HL-60 (cell line): ENCODE measurements at places on chromosomes 1 and 21.

DNA sequence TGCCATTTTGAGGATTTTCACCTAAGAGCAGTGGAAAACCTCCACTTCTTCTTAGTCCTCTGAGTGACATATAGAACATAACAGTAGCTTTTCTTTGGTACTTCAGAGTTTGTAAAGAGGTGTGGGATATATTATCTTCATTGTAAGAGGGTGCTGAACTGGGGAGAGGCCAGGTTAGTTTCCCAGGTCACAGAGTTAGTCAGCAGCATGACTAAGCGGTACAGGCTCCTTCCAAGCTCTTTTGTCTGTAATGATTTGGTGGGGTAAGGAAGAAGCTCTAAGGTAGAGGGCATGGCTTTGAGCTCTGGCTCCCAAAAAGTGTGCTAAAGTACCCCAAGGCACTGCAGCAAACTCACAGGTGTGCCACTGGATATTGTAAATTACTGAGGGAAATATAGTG, 325.0 kb upstream of the PLXNA2 start:
- DNase-seq = no peak

GRCh38 chr1:107824946-107825345, 140.0 kb downstream of the VAV3 start:
- no peak for DNase-seq

DNA sequence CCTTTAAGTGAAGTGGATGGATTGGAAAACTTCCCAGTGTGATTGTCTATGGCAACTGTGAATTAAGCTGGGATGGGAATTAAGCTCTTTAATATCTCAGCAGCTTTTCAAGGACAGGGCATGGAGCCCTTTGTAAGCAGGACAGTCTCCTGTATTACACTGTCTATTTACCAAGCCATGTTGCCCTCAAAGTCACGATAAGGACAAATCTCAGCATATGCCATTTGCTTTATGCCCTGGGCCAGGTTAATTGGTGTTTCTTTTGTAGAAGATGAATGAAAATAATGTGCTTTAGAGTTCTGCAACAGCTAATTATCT, 17.6 kb downstream of the UTP25 start:
- no peak for DNase-seq

DNA sequence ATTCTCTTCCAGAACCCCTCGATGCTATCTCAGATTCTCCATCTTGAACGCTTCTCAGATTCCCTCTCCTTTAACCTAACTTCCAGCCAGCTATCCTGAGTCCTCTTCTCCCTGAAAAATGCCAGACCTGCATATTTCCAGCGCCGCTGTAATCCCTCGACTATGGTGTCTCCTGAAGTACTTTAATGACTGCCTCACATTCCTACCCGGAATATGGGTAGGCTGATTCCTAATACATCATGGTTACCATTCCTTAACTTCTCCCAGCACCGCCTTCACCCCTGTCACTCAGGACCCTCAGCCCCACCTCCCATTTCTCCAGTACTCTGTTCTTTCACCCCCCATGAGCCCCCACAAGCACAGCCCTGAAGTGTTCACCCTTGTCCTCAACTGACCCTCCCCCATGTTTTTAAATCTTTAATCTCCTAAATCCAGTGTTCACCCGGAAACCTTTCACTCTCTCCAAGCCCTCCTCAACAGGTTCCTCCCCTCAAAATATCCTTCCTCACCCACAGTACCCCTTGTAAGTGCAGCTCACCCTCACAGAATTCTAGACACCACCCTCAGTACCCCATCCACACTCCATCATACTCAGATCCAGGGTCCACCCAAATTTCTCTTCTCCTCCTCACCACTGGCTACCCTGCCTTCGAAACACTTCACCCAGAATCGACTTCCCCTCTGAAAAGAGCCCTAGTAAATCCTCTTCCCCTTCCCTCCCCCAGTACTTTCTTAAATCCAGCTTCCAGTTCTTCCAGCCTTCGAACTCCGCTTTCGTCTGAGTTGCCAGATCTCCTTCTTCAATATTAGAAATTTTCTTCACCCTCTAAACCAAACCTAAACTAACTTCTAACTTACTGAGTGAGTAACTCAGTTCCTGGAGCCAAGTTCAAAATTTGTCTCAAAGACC, 922 bp downstream of the CPT2 start:
- peak; percentile 47 for DNase-seq

DNA sequence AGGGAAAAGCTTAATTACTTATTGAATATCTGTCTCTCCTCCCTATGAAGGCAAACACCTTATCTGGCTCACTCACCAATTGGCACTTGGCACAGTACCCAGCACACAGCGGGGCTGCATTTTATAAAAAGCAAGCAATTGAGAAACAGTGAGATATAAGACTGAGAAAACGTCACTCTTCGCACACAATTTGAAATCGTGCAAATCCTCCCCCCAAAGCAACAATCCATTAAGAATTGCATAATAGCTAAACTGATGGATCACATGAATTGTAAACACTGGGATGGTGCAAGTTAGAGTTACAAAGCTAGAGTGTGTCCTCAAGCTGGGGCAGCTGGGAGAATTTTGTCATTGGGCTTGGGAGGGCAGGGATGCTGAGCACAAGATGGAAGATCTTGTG, 27.1 kb downstream of the PRDX6 start:
- no peak for DNase-seq
